Stimulated activated naive CD4-positive, alpha-beta T cell treated with Interleukin-2 at 50 U/mL for 16 hours (primary cell): ENCODE measurements at places on chromosomes 7 and 10.

DNA sequence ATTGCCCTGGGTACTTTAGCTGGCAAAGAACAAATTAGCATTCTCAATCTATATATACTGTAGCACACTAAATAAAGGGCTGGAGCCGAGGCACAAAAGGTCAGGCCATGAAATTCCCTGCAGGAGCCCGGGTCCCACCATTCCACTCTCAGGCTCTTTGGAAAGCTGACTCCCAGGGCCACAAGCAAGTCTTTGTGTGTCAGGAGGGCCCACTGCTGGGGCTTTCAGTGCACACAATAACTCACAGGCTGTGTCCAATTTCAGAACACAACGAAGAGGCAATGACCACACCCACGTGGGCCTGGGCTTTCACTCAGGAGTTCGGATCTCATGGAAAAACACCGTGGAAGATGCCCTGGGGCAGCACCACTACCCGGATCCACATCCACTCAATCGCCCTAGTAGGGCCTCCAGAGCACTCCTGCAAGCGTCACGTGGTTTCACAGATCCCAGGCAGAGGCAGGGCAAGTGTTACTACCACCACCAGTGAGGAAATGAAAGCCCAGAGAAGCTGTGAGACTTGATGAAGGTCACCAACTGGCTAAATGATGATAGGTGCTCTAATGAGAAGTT is 60.3 kb downstream of the COBL start:
- no peak for DNase-seq

- DNase-seq: no peak
Observed at GRCh38 chr7:16652888-16653287, 6.9 kb downstream of the BZW2 start.

GRCh38 chr10:113084031-113084430 is 134.0 kb downstream of the TCF7L2 start:
- DNase-seq: no peak

DNA sequence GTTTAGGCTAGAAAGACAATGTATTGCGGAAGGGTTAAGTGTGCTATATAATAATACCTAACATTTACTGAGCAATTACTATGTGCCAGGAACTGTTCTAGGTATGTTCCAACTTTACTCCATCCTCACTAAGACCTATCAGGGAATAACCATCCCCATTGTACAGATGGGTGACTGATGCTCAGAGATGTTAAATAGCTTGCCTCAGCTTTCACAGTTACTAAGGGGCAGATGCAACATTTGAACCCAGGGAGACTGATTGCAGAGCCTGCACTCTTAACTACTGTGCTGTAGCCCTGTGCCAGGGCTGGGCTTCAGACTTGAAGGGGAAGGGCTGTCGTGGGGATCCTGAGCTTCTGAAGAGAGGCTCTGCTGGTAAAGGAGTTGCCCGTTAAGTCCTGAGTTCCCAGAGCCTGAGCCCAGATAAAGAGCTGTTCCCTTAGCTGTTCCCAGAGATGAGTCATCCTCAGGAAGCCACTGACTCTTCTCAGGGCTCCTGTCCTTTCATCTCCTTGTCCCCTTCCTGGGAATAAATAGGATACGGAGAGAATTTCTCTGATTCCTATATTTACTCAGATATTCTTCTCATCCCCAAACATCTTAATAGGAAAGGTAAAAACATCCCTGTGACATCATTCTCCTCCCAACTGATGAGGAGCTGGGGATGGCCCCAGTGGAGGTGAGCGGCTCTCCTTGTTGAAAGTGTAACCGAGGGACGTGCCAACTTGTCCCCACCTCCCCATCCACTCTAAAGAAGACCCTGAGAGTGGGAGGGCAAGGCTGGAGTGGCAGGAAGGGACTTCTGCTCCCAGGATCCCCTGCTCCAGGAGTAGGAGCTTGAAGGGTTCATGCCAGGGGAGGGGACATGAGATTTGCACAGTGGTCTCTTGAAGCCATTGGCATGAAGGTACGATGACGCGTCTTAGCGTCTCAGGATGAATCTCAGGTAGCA is 28.0 kb upstream of the HABP2 start:
- DNase-seq: no peak

DNA sequence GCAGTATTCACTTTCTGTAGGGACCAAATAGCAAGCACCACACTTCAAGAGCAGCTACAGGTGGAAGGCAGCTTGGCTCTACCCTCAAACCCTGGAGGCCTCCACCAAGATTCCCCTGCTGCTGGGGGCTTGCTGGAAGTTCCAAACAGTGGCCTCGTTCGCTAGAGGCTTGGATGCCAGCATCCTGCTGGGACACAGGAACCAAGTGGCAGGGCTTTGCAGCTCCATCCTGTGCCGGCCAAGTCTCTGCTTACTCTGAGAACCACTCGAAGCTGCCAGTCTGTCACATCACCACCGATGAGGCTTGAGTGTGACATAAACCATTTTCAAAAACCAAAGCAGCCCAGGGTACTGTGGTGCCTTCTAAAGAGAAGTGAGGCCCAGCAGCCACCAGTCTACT is 69.2 kb upstream of the UNC5B start:
- DNase-seq: no peak

DNA sequence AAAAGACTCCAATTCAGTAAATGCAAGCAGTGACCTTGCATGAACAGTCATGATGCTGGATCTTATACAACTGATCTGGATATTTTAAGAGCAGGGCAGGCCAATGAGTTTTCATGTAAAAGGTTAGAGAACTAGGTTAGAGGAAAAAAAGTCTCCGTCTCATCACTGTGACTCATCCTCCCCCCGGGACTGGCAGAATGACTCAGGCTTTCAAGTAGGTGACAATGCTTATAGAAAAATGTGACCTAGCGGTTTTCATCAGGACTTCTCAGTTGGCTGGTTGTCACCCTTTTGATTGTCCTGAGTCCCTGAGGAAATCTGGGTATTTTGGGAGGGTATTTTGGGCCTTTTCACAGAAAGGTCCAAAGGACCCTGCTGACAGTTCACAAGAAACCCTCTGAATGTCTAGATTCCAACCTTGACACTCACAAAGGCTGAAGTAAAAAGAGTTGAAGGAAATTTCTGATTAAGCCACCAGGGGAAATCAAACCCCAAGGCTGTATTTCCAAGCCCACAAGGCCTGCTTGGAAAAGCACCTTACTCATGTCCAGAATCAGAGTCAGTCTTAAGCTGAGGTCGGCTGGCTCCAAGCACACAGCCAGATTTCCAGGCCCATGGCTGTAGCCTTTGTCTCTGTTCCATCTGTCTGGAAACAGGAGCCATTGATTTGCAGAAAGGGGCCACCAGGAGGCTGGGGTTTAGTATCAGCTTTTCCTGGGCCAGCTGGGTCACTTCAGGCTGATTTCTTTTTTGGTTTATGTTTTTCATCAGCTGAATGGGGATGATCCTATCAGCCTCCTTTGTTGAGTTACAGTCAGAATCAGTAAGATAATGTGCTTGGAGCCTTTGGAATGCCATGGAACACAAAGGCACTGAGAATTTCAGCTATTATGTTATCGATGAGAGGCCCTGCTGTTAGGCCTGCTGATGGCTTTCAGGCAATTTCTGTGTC is 226.4 kb upstream of the HABP2 start:
- DNase-seq: peak; percentile 8

- no peak for DNase-seq
Observed at GRCh38 chr10:113950268-113950667, 93.4 kb upstream of the ADRB1 start.

DNA sequence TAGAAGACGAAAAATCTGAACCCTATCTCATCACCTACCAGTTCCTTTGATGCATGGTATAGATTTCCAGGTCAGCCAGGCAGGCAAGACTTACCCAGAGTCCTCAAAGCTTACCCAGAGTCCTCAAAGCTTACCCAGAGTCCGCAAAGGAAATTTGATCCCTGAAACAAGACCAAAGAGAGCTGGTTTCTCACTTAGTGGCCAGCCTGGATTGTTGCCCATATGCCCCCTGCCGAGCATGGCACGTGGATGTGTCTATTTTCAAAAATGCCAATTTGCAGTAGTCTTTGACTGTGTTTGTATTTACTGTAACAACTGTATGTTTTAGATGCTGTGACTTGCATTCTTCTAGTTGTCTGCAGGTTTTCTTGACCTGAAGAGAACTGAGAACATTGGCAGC is 120.2 kb upstream of the STARD3NL start:
- DNase-seq: no peak

GRCh38 chr7:133910761-133911160 is 216.4 kb upstream of the LRGUK start:
- no peak for DNase-seq

GRCh38 chr10:122974023-122974422 is 6.2 kb upstream of the PSTK start:
- DNase-seq: no peak

DNA sequence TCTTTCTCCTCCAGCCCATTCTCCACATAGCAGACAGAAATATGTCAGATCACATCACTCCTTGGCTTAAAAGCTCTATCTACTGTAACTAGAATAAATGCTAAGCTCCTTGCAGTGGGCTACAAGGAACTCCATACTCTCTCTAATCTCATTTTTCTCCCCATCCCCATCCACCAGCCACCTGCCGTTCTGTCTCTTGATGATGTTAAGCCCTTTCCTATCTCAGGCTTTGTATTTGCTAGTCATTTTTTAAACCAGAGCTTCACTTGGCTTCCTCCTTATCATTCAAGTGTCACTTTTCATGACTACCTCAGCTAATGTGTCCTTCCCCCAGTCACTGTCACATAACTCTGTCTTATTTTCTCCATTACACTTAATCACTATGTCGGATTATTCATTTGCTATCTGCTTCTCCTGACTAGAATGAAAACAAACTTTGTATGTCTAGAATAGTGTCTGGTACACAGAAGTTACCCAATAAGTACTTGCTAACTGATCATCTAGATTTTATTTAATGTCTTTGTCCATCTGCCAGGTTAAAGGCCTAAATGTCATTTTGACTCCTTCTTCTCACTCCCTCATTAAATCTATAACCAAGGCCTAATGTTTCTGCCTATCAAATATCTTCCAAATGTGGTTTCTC is 87.2 kb upstream of the RPA3 start:
- DNase-seq: no peak

DNA sequence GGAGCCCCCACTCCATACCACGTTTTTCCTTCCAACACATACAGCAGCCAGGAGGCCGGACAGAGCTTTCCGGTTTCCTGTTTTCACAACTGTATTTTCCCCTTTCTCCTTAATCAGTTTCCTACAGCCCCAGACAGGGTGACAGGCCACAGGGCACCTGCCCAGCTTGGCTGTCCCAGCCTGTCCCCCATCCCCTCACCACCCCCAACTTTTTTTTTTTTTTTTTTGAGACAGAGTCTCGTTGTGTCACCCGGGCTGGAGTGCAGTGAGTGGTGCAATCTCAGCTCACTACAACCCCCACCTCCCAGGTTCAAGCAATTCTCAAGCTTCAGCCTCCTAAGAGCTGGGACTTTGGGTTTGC is 10.3 kb upstream of the HSPB1 start:
- DNase-seq: no peak

DNA sequence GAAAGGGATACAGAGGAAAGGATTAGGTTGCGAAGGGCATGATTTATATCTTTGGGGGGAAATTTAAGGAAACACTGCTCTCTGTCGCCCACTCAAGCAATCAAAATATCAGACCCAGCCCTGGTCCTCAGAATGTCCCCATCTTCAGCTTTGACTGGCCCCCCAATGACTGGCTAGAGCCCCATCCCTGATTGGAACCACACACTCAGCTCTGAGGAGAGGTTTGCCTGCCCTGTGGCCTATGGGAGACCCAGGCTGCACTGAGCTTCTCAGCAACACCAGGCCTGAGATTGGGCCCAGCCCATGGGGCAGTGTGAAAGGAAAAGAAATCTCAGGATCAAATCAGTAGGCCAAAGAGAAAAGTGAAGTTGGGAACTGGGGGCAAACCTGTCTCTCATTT is 69.5 kb downstream of the ADCYAP1R1 start:
- DNase-seq: no peak

DNA sequence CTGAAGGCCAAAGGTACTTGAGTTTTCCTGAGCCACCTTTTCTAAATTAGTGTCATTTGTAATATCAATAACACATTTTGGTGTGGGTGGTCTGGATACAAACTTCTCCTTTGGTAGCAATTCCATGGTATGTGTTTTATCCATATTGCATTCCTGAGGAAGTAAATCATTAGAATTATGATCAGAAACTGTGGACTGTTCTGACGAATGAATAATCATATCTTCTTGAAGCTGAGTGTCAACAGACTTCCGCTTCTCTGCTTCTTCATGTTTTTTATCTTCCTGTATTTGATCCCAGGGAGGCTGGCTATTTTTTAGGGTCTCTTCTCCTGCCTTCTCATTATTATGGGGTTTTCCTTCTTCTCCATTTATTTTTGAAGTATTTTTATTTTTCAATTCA is 81.4 kb downstream of the NRBF2 start:
- DNase-seq: no peak

- DNase-seq: no peak
Observed at GRCh38 chr10:75712242-75712880, 280.9 kb downstream of the LRMDA start.

DNA sequence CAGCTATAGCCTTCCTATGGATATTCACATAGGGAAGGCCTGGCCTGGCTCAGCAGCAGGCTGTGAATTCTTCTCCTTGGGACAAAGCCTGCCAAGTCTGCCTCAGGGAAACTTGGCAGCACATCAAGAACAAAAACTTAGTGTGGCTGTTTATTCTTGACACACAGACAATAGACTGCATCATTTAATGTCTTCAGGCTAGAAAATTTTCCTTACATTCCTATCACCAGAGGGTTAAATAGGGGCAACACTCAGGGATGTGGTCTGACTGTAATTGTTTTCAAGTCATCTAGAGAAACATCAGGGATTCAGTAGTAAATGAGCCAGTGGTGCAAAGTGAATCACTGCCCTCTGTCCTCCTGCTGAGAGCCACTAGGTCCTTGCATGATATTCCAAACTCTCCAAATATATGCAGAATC is 137.3 kb downstream of the SEMA3C start:
- DNase-seq: no peak

GRCh38 chr10:124059551-124059950 is 33.8 kb downstream of the CHST15 start:
- no peak for DNase-seq

GRCh38 chr10:80473692-80474596 is 19.8 kb downstream of the TSPAN14 start:
- DNase-seq: no peak

DNA sequence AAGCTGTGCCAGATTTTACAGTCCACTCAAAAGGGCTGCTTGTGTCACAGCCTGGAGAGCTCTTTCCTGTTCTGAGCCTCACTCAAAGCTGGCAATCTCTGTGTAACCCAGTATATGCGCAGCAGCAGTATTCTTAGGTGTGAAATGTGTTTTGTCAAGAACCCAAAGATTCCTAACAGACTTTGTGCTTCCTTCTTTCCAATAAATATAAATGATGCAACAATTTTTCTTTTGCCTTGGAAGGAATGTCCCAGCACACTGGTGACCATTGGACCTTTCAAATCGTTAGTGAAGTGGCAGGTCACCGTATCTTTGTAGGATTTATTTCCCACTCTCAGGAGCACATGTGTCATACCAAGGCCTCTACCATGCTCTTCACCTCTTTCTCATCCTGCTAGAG is 5.6 kb upstream of the ZC3HAV1 start:
- no peak for DNase-seq
